Activated CD4-positive, alpha-beta T cell treated with anti-CD3 and anti-CD28 coated beads, Interleukin-2, amount 50 U/mL, for 48 hours (primary cell): ENCODE measurements at places on chromosomes 12 and 14.

GRCh38 chr12:26746121-26746714 is 86.8 kb downstream of the ITPR2 start:
- no peak for DNase-seq

DNA sequence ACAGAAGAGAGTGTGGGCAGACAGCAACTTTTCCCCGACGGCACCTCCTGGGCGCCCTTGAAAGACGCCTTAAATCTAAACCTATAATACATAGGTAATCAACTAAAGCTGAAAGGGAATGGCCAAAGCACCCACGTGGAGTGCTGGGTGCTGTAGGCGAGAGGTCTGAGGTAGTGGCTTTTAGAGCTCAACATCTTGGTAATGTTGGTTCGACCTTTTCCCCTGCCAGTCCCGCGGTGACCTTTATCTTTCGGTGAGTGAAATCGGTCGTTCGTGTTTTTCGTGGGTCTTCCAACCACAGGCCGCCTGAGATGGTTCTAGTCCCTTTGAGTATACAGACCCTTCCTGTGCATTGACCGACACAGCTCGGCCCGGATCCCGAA is 9.1 kb downstream of the OR6S1 start:
- peak; percentile 41 for DNase-seq

GRCh38 chr12:64819816-64820402 is 4.5 kb upstream of the TBC1D30 start:
- no peak for DNase-seq

- DNase-seq = no peak
Observed at GRCh38 chr12:22856178-22856577, 231.2 kb downstream of the ETNK1 start.

GRCh38 chr14:103402695-103403094 is 17.5 kb downstream of the MARK3 start:
- DNase-seq = no peak

DNA sequence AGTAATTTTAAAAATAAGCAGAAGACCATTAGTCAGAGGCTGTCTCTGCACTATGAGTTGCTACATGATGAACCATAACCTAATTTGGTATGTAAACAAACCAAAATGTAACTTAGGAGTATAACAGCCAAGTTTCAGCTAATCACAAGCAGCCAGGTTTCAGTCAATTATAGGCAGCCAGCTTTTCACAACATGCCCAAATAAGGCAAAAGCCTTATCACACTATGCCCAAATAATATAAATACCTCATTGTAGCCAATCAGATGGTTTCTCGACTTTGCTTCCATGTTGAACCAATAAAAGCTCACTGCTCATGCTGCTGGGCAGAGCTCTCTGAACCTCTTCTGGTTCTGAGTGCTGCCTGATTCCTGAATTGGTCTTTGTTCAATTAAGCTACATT is 38.6 kb downstream of the GARIN6 start:
- DNase-seq = no peak

DNA sequence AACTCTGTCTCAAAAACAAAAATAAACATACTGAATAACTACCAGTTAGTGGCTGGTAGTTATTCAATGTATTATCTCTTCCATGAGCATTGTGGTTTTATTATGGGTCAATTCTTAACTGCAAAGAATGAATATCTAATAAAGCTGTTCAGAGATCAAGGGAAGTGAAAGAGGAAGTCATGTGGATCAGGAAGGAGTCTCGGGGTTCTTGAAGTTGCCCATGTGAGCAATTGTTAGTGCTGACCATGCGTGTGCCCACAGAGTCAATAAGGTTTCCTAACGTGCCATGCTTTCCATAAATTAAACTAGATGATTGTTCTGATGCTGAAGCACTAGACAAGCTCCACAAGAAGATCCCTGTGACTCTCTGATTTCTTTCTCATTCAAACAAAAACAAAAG is 136.5 kb upstream of the CPSF6 start:
- DNase-seq = no peak

GRCh38 chr12:39402922-39403321 is 40.0 kb downstream of the KIF21A start:
- no peak for DNase-seq

- no peak for DNase-seq
Observed at GRCh38 chr12:82675246-82675645, 11.5 kb upstream of the TMTC2 start.

- DNase-seq = no peak
Observed at GRCh38 chr12:116116650-116117424, 160.7 kb downstream of the MED13L start.

GRCh38 chr14:68674538-68675232 is 118.2 kb downstream of the ZFP36L1 start:
- DNase-seq = no peak

DNA sequence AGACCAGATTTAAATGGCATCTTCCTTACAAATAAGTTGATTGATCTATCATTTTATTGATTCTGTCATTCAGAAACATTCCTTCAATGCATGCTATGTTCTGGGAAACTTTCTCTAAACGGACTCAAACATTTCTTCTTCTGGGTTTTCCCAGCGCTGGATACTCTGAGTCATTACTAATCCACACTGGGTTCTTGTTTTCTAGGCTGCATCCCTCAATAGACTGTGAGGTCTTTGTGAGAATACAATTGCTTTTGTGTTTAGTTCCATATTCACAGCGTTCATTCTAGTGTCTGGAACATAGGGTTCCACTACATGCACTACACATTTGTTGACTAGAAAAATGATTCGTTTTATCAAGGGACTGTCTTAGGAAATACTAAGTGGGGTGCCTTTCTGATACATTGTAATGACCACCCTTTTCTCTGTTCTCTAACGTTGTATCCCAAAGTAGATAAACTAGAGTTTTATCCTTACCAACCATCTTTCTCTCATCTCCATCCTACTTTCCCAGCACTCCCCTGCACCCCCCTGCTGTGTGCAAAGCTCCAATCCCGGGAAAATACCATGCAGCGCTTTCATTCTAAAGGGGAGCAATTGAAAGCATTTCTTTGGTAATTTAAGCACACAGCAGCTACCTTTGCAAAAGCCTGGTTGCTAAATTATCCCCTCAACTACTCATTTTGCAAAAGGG is 878.7 kb downstream of the DIO2 start:
- no peak for DNase-seq

- no peak for DNase-seq
Observed at GRCh38 chr12:120485961-120486881, 9.7 kb upstream of the DYNLL1 start.

DNA sequence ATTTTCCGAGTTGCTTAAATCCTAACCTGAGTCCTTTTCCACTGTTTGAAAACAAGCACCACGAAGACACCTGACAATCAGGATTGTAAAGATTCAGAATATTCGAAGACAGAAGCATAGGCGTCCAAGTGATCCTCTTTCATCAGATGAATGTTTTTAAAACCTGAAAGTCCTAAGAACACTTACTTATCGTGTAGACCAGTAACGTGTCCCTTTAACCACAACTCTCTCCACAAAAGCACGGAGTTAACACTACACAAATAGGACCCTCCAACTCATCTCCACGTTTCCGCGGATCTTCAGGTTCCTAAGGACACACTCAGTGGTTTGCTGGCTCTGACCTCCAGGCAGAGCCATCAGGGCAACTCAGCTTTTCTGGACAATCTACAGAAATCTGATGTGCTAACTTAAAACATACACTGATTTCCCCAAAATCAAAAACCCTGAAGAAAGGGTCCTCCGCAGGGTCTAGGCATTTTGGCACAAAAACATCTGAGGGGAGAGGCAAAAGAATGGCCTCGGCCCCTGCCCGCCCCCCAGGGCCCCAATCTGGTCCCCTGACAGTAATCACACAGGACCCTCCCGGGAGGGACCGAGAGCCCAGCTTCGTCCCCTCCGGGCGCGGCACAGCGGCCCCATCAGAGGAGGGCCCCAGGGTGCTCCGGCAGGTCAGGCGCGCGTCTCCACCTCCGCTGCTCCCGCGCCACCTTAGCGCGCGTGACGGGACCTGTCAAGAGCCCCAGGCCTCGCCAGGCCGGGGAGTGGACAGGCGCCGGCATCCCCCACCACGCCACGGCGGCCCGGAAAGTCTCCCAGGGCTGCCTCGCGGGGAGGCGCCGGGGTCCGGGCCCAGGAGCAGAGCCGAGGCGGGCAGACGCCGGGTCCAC is 925 bp downstream of the DICER1 start:
- peak; percentile 42 for DNase-seq

GRCh38 chr12:32455607-32456071 is 56.3 kb downstream of the FGD4 start:
- no peak for DNase-seq

GRCh38 chr14:105091054-105091516 is 25.9 kb upstream of the GPR132 start:
- no peak for DNase-seq

- no peak for DNase-seq
Observed at GRCh38 chr12:48803675-48804074, 14.6 kb upstream of the CACNB3 start.

- DNase-seq = no peak
Observed at GRCh38 chr14:105148604-105149145, 19.9 kb downstream of the JAG2 start.

DNA sequence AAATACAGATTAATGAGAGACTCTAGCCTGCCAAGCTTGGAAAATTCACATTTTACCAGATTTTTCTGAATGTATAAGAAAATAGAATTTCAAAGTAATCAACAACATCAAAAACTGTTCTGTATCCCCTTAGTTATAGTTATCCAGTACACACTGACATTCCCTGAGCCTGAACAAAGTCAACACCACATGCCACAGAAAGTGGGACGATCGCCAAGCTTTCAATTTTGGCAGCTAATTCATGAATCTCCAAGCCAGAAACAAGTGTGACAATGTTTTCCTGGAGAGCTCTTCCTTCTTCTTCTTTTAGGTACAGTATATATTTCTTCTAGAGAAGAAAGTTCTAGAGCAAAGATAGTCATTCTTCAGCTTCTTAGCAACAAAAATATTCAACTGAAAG is 290.2 kb downstream of the PRKD1 start:
- DNase-seq = no peak

- DNase-seq = no peak
Observed at GRCh38 chr12:77214136-77214535, 148.8 kb upstream of the E2F7 start.

DNA sequence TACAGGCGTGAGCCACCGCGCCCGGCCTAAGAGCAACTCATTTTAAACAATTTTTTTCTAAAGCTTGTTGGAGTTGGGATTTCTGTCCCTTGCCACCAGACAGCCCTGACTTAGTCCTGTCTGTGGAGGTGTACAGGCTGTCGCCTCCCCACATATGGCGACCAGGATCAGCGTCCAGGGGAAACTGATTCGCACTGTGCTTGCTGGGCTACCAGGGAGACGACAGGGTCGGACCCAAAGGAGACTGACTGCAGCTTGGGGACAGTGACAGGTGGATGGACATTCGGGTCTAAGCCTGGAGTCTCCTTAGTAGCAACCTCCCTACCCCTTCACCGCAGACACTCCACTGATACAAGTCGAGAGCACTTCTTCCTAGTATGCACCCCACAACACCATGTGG is 40.3 kb downstream of the TRAFD1 start:
- no peak for DNase-seq

GRCh38 chr12:1995205-1995896 is 8.9 kb downstream of the DCP1B start:
- DNase-seq = no peak

DNA sequence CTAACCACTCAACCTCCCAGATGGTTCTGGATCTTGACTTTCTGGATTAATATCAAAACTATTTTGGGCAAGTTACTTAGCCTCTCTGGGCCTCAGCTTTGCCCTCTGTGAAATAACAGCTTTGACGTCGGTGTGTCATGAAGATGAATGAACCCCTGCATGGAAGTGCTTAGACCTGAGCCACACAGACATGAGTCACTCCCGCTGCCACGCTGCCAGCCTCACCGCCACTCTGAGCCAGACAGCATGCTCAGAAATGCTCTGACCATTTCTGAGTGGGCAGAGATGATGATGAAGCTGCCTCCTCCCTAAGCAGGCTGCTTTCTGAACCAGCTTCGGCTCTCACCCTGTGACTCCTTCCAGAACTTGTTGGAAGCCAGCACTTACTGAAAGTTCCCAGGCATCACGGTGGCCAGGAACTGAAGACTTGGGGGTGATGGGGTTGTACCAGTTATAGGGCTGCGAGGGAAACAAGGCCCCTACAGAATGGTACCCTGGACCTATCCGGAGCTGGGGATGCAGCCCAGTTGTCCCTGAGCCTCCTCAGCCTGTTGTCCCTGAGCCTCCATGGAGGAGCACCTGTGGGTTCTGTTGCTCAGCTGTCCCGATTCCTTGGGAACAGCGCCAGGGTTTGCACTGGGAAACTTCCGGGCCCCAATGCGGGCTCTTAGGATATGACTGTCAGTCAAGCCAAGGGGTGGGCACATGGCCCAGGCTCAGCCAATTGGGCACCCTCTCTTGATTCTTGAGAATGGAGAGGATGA is 2.0 kb upstream of the CCDC197 start:
- DNase-seq = peak; percentile 77
